ENCODE measurements at places on chromosomes 4 and X. TPM values are rescaled to one million over a fixed set of nuclear protein-coding genes. Genes with fewer than 3 reads are reported as not detected.
A peak's percentile ranks its signal among the peaks of the same experiment; 100 is the strongest.

GRCh38 chrX:104929324-104929723 is 291.2 kb downstream of the TEX13A start:
- DNase-seq: no peak

DNA sequence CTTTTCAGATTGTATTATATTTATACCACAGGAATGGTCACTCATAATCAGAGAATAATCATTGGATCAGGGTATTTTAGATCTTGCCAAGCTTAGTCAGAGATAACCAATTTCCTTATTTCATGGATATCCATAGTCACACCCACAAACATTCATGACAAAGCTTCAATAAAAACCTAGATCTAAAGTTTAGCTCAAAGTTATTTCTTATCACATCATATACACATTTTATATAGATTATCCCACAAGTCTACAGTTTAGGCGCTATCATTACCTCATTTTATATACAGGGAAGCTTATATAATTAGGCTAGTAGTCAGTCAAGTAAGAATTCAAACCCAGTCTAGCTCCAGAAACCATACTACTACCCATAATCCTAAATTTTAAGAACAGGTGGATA is 82.3 kb downstream of the SLC10A7 start:
- no peak for DNase-seq

DNA sequence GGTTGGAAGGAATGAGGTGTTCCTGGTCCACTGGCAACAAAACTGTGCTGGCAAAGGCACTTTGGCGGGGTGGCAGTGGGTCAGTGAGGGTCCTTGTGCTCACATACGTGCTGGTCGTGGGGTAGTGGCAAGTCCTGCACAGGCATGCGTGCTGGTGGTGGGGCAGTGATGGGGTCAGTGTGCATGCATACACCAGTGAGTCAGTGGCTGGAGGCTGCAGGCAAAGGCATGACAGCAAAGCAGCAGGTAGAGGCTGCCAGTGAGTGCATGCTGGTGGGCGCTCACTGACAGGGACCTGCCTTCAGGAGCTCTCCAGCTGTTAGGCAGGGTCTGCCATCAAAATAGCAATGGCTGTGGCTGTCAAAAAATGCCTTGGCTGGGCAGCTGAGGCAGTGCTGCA is 42.1 kb downstream of the TMPRSS11E start:
- no peak for DNase-seq

TBX22 gene
- not detected for polyA plus RNA-seq

RRH gene
- 0.05 TPM for polyA plus RNA-seq

DNA sequence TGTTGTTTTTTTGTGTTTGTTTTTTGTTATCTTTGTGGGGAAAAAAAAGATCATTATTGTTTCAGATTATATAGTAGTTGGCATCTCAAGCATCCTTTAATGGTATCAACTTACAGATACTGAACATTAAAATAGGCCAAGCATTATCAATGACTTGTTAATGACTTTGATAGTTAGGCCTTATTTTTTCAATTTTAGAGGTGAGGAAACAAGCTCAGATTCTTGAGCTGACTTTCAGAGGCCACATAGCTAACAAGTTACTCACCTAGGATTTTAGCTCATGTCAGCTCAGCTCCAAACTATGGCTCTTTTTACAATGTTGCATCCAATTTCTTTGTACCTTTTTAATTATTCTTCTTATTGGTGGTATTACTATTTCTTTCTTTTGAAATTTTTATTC is 471 bp upstream of the PLAC8 start:
- no peak for DNase-seq

HS6ST2 gene
- not detected for polyA plus RNA-seq

DNA sequence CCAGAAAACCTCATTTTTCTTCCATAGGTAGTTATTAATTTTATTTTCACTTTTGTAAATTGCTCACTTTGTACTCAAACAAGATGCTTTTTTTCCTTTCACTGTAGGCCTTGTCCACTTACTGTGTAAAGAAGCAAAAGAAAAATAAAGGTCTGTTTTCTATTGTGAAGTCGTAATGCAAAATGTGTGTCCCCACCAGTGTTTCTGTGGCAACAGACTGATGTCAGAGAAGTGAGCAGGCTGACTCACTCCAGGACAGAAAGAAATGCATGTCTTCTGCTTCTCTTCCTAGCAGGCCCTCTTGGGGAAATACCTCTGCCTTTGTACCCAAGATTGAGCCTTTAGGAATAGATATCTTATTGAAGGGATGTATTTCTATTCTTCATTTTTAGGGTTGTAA is 30.3 kb downstream of the INPP4B start:
- DNase-seq: peak; percentile 60

DNA sequence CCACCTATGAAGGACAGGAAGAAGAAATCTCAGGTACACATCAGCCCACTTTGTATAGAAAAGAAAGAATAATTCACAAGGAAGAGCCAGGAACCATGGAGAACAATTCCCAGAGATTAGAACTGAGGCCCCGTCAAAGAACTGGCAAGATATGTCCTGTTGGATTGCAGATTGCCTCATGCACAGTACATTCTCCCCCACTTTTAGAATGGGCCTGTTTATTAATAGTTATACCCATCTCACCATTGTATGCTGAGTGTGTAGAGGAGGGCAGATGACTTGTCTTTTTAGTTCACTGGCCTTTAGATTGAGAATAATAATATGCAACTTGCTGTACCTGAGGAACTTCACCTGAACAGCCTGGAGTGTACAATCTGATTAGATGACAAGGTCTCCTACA is 315.6 kb upstream of the HAND2 start:
- DNase-seq: no peak

- no peak for DNase-seq
Observed at GRCh38 chr4:25889589-25890503, 24.2 kb upstream of the SMIM20 start.

GRCh38 chrX:40174854-40175510 is 77.2 kb upstream of the BCOR start:
- DNase-seq: no peak

DNA sequence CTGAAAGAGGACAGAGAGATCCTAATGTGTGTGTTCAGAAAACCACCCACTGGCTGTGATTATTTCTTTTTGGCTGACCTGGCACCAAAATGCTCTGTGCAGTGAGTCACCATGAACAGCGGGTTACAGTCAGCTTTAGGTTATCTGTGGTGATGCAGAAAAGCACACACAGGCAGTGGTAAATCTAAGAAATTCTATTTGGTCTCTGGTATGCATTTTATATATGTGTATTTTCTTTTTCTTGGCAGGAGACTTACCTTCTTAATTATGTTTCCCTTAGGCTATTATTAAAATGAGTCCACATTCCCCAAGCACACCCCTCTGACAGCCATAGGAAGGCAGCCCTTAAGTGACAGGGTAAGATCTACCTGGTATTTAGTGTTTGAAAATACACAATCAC is 79.1 kb upstream of the TFDP3 start:
- DNase-seq: no peak

SYNPO2 gene
- polyA plus RNA-seq: 39.9 TPM

- no peak for DNase-seq
Observed at GRCh38 chrX:120271218-120271617, 20.6 kb downstream of the ZBTB33 start.

GRCh38 chrX:71532078-71532752 is 689 bp upstream of the OGT start:
- DNase-seq: no peak

ZNF518B gene
- 8.7 TPM for polyA plus RNA-seq

GRCh38 chr4:26139310-26139924 is 181.4 kb upstream of the RBPJ start:
- no peak for DNase-seq

WNK3 gene
- polyA plus RNA-seq: 0.06 TPM

DNA sequence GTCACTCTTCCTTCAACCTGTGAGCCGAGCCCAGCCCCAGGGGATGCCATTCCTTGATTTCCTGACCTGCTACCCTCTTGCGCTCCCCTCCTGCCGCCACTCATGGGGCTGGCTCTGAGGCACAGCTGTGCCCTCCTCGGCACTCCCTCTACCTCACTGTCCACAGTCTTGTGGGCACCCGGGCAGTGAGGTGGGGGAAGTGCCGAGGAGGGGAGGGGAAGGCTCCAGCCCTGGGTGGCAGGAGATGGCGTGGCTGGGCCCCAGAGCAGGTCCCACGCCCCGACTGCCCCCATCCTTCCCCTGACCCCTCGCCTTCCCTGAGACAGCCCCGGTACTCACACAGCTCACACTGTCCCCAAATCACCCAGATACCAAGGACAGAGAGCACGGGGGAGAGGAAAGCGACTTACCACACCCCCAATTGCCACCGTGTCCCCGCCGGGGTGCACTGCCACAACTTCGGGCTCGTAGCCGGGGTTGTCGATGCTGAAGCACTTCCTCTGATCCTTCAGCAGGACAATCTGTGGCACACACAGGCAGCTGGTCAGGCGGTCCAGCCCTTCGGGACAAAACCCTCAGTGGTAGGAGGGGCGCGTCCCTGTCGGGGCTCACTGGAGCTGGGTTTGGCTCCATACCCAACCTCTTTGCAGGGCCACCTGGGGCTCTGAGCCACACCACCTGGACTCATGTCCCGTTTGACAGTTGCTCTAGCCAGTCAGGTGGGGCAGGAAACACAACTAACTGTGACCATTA is 37.9 kb downstream of the WDR1 start:
- DNase-seq: no peak

DNA sequence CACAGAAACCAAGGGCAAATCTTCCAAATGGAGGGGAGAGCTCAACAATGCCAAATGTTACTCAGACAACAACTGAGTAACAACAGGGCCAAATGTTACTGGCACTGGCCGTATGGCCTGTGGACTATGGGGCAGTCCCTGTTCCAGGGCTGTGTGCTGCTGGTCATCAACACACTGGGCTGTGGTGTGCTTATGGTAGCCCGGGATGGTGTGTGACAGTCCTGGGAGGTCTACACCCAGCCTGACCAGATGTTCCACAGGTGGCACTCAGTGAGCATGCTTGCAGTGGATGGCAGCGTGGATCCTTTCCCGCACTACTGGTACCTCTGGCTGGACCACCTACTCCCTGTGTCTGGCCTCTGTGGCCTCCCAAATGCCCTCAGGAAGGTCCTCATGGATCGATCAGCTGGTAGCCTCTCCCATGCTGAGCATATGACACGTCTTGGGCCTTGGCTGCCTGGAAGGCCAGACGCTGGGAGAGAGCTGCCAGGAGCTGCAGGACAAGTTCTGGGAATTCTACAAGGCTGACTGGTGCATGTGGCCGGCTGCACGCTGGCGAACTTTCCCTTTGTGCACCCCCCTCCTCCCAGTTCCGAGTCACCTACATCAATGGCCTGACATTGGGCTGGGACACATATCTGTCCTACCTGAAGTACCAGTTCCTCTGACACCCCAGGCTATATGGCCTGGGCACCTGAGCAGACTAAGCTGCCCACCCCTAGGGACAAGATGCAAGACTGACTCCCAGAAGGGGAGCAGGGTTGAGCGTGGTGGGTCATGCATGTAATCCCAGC is 59.7 kb upstream of the IQSEC2 start:
- no peak for DNase-seq

MCTS1 gene
- polyA plus RNA-seq: 66.0 TPM

IL15 gene
- 7.3 TPM for polyA plus RNA-seq

DNA sequence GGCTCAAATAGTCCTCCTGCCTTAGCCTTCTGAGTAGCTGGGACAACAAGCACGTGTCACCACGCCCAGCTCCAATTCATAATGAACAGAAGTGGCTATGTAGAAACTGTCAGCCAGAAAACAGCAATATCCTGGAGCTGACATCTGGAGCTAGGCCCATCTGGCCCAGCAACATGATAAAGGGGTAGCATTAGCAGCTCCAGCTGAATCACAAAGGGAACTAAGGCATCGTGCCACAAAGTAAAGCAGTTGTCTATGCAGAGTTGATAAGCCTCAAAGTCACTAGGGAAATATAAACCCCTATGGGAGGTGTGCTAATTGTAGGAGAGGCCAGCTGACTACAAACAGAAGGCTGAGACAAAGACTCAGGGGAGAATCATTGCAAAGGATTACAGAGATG is 270.5 kb upstream of the GPC4 start:
- DNase-seq: no peak

GRCh38 chr4:119207051-119207450 is 5.5 kb upstream of the USP53 start:
- DNase-seq: no peak

- DNase-seq: no peak
Observed at GRCh38 chrX:107721318-107721717, 54.3 kb downstream of the TSC22D3 start.

DNA sequence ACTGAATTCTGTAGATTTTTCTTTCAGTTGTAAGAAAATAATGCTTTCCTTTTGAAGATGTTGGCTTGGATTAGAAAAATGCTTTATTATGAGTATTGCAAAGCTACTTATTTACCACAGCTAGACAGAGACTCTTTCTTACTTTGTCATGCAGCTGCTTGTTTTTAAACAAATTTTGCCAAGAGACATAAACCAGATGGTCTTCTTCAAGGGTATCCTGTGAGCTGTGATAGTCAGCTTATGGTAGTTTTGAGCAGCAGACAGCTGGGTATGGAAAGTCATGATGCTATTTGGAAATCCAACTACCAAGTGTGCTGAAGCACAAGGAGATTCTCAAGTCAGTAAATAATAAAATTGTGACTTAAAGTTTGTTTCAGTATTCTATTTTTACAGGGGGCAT is 941.5 kb downstream of the DMD start:
- no peak for DNase-seq

DNA sequence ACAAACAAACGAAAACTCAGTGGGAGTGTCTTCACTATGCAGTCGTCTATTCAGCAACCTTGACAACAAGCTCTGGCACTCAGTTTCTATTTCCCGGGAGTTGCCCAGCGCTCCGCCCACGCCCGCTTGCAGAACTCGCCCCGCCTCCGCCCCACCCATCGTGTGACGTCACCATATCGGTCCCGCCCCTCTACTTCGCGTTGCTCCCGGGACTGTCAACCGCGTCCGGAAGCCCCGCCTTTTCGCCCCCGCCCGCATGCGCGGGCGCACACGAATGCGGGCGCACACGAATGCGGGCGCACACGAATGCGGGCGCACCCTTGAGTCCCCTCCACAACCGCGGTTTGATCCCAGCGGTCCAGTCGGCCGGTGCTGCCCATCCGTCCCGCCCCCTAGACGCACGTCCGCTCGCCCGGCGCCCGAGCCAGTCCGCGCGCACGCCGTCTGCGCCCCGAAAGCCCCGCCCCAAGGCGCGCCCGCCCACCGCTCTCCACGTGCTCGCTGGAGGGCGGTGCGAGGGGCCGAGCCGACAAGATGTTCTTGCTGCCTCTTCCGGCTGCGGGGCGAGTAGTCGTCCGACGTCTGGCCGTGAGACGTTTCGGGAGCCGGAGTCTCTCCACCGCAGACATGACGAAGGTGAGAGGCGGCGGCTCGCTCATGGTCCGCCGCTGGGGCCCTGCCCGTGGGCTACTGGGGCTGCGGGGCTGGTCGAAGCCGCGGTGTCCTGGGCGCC is at the start of gene LAP3:
Gene LAP3, plus strand, starts transcription at position 267 of the 733 bp plus-strand sequence. Its CDS starts 268 bp downstream, at position 535.
- DNase-seq: peak; percentile 73

CTAG2 gene
- polyA plus RNA-seq: not detected

- DNase-seq: no peak
Observed at GRCh38 chr4:101205916-101206315, 141.4 kb downstream of the PPP3CA start.

- DNase-seq: no peak
Observed at GRCh38 chrX:124341396-124342132, 4.8 kb upstream of the SH2D1A start.

Measured in BJ (cell line).